ENCODE measurements at places on chromosomes 7 and 10. TPM values are rescaled to one million over a fixed set of nuclear protein-coding genes. Genes with fewer than 3 reads are reported as not detected.

Gene CYP3A5
- 2.3 TPM for total RNA-seq

Gene CHST12
- total RNA-seq: 5.4 TPM

Gene GPC2
- 57.9 TPM for total RNA-seq

Gene NFE2L3
- total RNA-seq: 11.7 TPM

DNA sequence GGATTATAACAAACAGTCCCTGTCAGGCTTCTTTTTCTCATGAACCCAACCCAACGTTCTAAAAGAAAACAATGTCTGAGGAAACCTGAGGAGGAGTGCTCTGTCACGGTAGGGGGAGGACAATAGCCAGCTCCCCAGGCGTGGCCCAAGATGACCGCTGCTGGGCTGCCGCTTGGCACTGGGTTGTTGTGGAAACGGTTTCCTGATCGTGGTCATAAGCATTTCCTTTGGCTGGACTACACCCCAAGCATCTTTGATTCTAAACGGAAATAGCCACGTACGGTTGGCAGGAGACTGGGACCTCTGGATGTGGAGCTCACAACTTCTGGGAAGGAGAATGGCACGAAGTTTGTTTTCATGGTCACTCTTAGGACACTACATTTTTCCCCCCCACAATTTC is 30.4 kb upstream of the DMBT1 start:
- DNase-seq: no peak

- DNase-seq: no peak
These were observed 30.5 kb downstream of the ARHGAP22 start for GRCh38 chr10:48574322-48574796.

Gene INPP5A
- 18.7 TPM for total RNA-seq

Gene SFTPA1
- 4.4 TPM for total RNA-seq

GRCh38 chr7:135575296-135575695 is 17.6 kb downstream of the NUP205 start:
- DNase-seq: no peak

- DNase-seq: no peak
These were observed 4.4 kb downstream of the NAT16 start for GRCh38 chr7:101175664-101176063.

DNA sequence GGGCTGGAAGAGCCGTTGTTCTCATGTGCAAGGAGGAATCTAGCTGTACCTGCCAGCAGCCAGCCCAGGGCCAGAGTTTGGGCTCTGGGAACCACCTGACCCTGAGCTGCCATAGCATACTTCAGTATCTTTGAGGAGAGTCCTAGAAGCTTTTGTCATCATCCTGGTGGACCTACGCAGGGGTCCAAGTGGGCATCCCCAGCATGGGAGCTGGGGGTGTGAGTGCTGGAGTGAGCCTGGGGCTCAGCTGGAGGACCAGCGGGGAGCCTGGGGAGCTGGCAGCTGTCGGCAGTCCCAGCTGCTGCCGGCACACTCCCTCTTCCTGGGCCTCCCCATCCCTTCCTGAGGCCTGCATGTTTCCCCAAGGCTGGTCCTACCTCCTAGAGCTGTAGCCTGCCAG is 32.5 kb downstream of the C10orf105 start:
- DNase-seq: no peak

GRCh38 chr7:20401861-20402746 is 71.4 kb downstream of the ITGB8 start:
- DNase-seq: no peak

GRCh38 chr7:108499566-108499965 is 26.4 kb downstream of the PNPLA8 start:
- no peak for DNase-seq

DNA sequence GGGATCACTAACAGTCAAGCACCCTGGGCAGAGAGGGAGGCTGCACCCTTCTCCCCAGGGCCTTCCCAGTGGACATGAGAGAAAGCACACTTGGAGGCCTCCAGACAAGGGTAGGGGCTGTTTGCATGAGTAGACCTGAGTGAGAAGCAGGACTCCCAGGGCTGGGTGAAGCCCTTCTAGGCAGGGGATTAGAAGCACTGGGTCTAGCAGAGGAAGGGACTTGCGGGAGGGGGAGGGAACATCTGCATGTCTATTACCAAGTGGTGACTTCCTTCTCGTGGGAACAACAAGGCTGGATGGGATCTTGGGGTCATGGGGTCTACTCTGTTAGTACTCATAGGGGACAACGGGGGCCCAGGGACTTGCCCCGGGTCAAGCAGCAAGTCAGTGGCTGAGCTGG is 67.8 kb downstream of the EMX2 start:
- DNase-seq: no peak

GRCh38 chr7:37330775-37331174 is 117.9 kb downstream of the ELMO1 start:
- no peak for DNase-seq

DNA sequence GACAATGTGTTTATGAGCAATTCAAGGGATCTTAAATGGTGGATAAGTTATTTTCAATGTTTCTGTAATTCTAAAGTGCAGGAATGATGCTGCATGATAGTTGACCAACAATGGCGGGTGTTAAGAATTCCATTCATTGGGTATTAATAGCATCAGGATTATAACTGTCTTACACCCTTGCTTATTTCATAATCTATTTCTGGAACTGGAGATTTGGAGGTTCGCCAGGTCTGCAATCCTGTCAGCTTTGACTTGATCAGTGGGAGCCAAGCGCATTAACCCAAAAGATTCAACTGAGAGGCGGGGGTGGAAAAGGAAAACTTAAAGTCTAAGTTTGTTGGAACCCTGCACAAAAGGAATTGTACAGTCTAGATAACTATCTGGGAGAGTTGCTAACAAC is 114.9 kb upstream of the ZEB1 start:
- no peak for DNase-seq

DNA sequence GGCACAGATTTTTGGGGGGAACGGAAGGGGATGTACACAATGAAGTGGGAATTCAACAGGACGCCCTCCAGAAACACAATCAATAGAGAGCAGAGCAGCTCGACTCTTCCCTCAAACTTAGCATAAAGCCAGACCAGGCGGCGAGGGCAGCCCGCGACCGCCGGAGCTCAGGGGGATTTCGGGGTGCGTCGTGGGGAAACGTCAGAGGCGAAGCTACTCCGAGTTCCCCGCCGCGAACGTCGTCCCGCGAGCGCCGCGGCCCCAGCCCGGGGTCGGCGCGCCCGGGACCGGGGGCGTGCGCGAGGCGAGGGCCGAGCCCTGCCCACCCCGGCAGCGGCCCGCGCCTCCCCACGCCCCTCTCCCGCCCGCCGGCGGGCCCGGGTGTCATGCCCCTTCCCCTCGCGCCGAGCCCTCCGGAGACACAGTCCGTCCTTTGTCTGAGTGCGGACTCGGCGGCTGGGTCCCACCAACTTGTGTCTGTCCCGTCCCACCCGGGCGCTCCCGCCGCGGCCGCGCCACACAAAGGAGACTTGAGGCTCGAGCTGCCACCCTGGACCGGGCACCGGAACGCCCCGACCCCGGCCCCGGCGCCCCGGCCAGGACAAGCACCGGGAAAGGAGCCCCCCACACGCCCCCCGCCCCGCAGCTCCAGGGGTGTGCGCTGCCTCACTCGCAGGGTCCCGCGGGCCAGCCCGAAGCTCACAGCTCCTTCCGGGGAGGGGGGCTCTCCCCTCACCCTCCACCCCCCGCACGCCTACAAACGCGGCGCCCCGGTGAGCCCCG is 634 bp downstream of the EZH2 start:
- peak; percentile 17 for DNase-seq

Gene AKR1B15
- not detected for total RNA-seq

DNA sequence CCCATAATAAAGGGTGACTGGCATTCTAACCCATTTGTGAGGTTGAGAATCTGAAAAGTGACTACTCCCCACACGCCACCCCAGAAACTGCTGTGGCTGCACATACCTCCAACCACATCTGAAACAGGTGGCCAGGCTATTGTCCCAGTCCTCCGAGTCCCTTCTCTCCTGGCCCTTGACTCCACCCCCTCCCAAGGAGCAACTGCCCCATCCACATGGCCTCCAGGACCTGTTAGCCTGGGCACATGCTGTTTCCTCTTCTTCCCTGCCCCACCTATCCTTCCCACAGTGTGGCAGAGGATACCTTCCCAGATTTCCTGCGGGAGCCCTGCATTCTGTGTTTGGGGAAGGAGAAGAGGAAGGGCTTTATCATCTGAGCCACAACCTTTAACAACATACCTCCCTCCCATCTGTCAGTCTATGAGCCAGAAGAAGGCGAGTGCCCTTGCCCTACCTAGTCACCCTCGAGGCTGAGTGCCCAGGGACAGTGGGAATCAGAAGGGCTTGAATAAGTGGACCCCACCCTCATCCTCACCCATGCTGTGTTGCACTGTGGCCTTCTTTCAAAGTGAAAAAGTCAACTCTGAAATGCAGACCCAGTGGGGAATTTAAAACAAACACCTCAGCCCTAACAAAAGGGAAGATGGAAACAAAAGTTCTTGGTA is 11.9 kb downstream of the STEAP1B start:
- no peak for DNase-seq

DNA sequence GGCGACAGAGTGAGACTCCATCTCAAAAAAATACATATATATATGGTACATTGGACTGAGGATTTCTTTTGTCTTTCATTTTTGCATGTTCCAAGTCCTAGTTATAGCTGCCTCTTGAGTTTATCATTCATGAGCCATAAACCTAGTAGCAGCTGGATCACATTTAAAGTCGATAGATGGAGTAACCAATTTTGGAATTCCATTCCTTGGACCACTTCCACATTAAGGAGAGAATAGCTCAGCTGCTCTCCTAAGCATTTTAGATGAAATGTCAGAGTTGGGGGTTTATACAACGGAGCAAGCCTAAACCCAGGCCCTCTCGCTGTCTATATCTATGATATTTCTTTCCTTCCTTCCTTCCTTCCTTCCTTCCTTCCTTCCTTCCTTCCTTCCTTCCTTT is 141.2 kb downstream of the LYZL1 start:
- DNase-seq: no peak

Gene TUBB8
- not detected for total RNA-seq

Gene TECTB
- total RNA-seq: not detected
